NCI-H2107 (cell line): ENCODE measurements at places on chromosomes 5 and 9.

- no peak for DNase-seq
These were observed 246.2 kb downstream of the DMRT2 start for GRCh38 chr9:1296331-1296730.

- DNase-seq = no peak
These were observed 27.9 kb downstream of the KDM4C start for GRCh38 chr9:6785682-6786081.

DNA sequence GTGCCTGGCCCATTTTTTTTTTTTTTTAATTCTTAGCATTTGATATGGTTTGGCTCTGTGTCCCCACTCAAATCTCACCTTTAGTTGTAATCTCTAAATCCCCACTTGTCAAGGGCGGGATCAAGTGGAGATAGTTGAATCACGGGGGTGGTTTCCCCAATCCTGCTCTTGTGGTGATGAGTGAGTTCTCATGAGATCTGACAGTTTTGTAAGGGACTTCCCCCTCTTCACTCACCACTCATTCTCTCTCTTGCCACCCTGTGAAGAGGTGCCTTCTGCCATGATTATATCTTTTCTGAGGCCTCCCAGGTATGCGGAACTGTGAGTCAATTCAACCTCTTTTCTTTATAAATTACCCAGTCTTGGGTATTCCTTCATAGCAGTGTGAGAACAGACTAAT lies 27.2 kb downstream of the NDUFAF2 start:
- no peak for DNase-seq

GRCh38 chr9:37198039-37198729 lies 77.8 kb downstream of the ZCCHC7 start:
- DNase-seq = no peak

DNA sequence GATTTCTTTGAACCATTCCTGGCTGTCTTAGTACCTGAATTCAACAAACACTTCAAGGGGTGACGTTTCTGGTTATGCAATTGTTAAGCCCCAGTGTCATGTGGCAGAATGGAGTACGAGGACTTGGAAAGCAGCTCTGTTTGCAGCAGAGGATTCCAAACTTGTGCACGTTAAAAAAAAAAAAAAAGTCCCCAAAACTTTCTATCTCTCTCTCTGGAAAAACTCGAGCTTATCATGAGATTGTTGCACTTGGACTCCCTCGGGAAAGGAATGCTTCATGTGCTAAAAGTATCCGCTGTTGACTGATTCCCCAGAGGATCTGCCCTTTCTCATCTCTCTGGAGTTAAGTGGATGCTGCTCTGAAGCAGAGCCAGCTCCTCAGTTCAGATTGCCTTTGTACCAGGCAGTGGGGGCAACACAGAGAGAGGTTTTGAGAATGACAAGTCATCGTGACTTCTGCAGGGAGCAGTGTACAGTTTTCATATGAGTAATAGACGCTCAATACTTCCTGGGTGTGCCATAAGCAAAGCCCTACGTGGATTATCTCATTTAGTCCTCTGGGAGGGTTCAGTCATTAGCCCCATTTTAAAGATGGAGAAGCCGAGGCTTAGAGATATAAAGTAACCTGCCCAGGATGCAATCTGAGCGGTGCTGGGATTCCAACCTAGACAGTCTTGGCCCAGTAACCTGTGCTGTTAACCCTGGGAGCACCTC lies 28.1 kb downstream of the TMOD1 start:
- peak; percentile 11 for DNase-seq

- no peak for DNase-seq
These were observed 176.5 kb downstream of the CDK5RAP2 start for GRCh38 chr9:120403543-120403856.

DNA sequence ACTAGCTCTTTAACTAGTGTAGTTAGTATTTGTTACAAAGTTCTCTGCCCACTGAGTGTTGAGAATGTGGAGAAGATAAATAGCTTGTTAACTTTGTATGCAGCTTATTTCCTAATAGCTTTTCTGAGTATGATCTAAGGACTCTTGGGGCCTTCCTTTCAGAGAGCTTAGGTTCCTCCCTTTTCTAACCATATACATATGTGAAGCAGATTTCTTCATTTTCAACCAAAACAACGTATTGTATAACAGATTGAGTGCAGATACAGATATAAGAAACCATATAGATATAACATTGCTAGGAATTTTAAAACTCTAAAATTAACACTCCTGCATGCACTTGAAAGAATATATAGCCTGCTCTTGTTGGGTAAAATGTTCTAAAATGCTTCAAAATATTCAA lies 70.4 kb downstream of the SCAMP1 start:
- no peak for DNase-seq

DNA sequence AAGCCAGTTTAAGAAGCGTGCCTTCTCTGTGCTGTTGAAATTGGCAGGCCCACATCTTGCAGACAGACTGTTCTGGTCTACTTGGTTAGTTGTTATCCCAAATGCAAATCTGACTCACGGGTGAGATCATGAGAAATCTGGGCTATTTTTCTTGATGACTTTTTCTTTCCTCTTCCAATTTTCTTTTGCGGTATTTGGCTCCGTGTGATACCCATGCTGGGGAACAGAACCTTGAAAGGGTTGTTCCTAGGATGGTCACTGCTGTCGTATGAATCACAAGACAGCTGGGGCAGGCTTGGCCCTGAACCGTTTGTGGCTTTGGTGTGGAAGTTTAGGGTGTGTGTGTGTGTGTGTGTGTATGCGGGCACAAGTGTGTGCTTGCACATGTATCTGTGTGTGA lies 24.6 kb downstream of the PDZD2 start:
- DNase-seq = no peak

DNA sequence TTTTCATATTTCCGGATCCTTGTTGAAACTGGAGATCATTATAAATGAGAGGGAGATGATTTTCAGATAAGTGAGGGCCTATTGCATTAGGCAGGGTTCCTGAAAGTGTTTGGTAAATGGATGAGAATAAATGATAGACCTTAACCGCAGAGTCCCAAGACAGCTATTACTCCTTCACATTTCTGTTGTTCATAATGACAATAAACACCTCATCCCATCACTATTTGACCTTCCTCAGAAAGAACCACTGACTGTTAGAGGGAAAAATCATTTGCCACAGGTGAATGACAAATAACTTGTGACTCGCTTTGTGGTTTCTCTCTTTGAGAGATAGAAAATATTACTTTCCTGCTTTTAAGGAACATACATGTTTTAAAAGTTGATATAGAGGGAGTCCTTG lies 47.3 kb upstream of the TRMT10B start:
- no peak for DNase-seq

DNA sequence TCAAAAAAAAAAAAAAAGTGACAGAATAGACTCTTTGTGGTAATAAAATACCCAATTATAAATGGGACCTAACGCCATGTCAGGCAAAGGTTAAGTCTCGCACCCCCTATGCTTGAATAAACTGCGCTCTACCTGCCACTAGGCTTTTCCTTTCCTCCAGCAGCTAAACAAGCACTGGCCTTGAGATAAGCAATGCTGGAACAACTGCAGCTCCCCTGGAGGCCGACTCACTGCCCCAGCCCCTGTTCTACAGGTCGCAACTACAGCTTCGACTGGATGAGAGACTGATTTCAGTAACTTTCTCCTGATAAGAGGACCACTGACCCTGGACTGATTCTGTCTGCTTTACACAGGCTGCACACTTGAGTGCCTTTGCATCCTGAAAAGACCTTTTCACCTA lies 210.2 kb downstream of the HSPA4 start:
- no peak for DNase-seq

GRCh38 chr9:95100071-95100627 lies 217.4 kb downstream of the FANCC start:
- DNase-seq = no peak
